Astrocyte (in vitro differentiated cells and primary cell): ENCODE measurements at places on chromosomes 13 and 19.

DNA sequence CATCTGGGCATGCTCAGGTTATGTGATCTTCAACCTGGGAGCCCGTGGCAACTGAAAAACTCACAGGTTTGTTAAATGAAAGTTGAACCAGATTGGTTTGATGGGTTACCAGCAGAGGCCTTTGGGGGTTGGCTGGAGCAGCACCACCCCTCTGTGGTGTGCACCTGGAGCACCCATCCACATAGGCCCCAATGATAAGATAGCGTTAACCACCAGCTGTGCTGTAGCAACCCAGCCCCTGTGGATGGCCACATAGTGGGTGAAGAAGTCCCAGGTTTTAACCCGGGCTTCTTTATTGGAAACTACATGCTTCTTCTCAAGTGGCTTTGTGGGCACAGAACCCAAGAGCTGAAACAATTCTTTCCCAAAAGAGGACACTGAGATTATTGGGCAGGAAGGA is 22.6 kb upstream of the MTIF3 start:
- DNase-seq, result no peak

- no peak for DNase-seq
Observed at GRCh38 chr19:48631225-48631624, 6.0 kb downstream of the DBP start.

DNA sequence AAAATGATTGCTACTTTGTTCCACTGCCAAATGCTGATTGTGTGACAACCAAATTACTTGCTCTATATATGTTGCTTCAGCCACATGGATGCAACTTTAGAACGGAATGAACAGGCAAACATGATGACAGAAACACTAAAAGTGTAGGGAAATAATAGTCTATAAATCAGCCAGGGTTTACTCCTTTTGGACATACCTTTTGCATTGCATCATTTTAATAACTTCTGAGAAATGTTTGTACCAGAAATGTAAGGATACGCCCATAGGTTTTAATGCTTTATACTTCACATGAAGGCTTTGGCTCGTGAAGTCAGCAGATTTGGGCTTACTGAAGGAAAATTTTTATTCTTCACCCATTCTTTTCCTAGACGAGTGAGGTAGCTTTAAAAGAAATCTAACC is 141.0 kb downstream of the POSTN start:
- no peak for DNase-seq

DNA sequence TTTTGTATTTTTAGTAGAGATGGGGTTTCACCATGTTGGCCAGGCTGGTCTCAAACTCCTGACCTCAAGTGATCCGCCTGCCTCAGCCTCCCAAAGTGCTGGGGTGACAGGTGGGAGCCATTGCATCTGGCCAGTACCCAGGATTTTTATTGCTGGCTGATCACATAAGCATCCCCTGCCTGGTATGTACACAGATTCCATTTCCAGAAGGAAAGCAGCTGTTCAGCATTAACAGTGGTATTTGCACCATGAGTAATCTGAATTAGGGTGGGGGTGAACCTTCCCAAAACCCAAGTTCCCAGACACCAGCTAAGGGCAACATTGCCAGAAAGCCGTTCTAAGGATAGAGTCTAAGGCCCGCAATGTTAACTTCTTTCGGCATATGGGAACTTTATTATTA is 7.3 kb downstream of the ZNF555 start:
- no peak for DNase-seq

- DNase-seq, result no peak
Observed at GRCh38 chr13:23828086-23828485, 61.1 kb downstream of the MIPEP start.
